ENCODE measurements at places on chromosomes 13 and 19. TPM values are rescaled to one million over a fixed set of nuclear protein-coding genes. Genes with fewer than 3 reads are reported as not detected.

The GPR42 gene
- total RNA-seq = not detected

The FCAR gene
- not detected for total RNA-seq

The SLC1A6 gene
- not detected for total RNA-seq

The GJA3 gene
- total RNA-seq = 1.2 TPM

The NOVA2 gene
- total RNA-seq = 0.10 TPM

The GPR12 gene
- not detected for total RNA-seq

The TNNI3 gene
- total RNA-seq = 6.5 TPM

The ZNF540 gene
- 0.19 TPM for total RNA-seq
